ENCODE measurements at places on chromosomes 6 and 20.
A peak's percentile ranks its signal among the peaks of the same experiment; 100 is the strongest.

DNA sequence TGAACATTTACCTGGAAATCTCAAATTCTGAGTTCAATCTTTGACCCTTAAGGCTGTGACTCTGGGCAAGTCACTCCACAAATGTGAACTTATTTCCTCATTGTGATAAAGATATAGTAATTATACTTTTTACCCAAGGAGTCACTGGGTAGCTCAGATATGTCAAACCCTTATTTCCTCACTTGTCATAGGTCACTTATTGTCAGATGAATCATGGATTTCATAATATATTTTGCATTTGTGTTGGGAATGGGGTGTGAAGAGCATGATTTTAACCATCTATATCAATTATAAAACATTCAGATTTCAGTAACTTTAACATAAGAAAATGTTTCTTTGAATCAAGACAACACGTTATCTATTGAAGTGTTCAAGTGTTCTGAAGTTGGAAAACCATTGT, 3.7 kb upstream of the CARMIL1 start:
- no peak for DNase-seq

- no peak for DNase-seq
Observed at GRCh38 chr20:63047267-63047666, 40.5 kb upstream of the BHLHE23 start.

- no peak for DNase-seq
Observed at GRCh38 chr6:87663434-87663833, 38.6 kb downstream of the AKIRIN2 start.

DNA sequence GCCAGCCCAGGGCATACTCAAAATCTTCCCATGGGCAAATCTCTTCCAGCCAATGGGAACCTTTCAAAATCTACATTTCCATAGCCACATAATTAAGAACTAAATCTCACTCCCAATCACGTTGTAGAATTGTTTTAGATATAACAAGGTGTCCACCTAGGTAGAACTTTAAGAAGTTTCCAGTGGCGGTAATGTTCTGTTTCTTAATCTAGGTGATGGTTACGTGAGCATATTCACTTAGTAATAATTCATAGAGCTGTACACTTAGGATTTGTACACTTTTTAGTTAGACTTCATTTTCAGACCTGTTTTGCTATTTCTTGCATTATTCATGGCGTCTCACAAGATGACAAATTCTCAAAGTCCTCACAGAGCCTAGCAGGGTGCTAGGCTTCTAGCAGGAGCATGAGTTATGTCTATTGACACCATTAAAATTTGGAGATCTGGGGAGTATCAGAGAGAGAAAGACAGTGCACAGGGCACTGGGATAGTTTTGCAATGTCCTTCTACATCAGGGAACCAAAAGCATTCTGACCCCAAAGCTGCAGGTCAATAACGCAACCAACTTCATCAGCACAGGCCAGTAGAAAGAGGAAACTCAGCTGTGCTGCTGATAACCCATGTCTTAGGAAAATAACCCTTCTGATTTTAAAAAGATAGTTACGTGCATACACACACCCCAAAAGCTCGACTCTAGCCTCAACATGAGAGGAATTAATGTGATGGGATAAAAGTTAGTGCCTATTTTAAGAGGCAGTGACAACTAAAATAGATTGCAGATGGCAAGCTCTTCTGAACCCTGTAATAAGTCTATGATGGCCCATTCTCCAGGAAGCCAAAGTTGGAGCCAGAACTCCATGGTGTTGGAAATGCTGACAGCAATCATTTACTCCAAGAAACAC, 518.1 kb upstream of the JARID2 start:
- no peak for DNase-seq

GRCh38 chr20:33012327-33013189, 5.1 kb downstream of the BPIFB2 start:
- DNase-seq, result no peak

DNA sequence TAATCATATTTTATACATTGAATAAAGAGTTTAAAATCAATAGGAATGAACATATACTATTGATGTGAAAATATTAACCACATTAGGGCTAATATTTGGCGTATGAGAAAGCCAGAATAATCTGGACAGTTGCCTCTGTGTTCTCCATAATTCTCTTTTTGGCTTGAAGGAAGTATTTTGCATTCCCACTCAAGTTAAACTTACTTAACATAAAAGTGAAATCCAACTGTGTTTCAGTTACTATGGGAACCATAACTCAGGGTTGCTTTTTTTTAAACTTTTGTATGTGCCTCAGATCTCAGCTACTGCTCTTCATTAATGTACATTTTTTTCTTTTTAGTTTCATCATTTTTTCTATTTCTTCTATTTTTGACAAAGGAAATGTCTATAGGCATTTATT, 479.8 kb downstream of the NKAIN2 start:
- no peak for DNase-seq

- DNase-seq, result no peak
Observed at GRCh38 chr20:2331106-2331505, 35.3 kb downstream of the TGM3 start.

- DNase-seq, result no peak
Observed at GRCh38 chr6:127716465-127716864, 139.5 kb downstream of the C6orf58 start.

DNA sequence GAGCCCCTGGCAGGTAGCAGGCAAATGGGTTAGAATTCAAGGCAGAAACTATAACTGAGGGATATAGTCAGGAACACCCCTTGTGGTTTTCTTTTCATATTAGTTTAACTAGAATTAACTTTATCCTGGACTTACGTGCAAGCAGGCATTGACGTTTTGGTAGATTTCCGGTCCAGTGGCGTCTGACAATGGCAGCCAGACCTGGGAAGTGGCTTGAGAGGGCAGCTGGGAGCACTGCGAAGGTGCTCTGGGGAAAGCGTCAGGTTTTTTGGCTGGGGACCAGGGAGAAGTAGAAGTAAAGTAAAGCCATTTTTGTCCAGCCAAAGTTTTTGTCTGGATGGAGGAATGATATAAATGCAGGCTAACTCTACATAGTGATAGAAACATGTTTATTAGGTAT, 8.4 kb upstream of the ACSS1 start:
- DNase-seq, result no peak

- no peak for DNase-seq
Observed at GRCh38 chr20:49973981-49974380, 8.8 kb upstream of the SNAI1 start.

- DNase-seq, result peak; percentile 42
Observed at GRCh38 chr6:136550330-136551071, at the start of gene MAP7. Gene MAP7, minus strand, starts transcription at chr6:136550422. Its CDS starts 14 bp downstream, at chr6:136550408.

- no peak for DNase-seq
Observed at GRCh38 chr6:130223508-130223907, 757 bp upstream of the SAMD3 start.

DNA sequence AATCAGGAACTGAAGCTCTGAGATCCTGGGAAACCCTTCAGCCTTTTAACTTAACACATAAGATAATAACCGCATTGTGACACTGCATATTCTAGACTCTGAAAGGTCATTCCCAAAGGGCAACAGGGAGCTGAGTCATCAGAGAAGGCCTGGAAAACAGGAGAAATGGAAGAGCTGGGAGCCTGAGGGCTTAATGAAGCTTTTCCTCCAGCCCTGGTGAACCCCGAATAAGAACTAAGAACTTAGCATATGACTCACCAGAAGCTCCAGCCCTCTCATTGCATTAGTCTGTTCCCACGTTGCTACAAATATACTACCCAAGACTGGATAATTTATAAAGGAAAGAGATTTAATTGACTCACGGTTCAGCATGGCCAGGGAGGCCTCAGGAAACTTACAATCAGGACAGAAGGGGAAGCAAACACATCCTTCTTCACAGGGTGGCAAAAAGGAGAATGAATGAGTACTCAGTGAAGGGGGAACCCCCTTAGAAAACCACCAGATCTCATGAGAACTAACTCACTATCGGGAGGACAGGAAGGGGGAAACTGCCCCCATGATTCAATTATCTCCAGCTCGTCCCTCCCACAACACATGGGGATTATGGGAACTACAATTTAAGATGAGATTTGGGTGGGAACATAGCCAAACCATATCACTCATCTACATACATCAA, 648.5 kb downstream of the TFAP2A start:
- DNase-seq, result no peak

All from amygdala (tissue), 56 donors.